T-helper 22 cell (primary cell): ENCODE measurements at places on chromosomes 13 and 19.

DNA sequence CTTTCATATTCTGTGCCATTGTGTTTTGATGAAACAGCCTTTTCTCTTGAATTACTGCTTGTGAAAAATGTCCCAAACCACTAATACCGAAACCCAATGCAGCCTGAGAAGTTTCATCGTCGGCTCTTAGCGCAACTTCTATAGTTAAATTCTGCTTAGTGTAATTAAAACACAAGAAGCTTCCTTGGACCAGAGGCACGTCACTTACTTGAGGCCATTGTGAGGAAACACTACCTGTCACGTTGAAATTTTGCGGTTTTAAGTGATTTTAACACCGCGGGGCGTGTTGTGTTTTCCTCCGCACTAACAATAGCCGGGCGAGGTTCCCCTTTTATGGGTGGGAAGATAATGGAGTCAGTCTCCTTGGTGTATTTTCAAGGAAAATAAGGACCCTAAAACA is 70.9 kb downstream of the GGACT start:
- no peak for DNase-seq

DNA sequence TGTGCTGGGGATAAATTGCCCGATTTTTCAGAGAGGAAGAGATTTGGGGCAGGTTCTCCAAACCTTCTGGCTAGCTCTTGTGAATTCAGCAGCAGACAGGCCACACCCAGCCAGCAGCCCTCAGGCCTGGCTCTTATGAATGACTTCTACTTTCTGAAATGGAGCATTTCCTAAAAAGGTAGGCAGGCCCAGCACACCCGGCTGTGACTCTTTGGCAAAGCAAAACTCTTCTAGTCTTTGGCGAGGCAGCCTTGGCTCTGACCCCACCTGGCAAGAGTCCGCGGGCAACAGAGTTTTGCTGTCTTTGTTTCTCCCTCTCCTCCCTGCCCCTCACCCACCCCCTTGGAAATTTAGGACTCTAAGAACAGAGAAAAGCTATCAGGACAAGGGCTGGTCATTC is 221.2 kb downstream of the ZNF536 start:
- no peak for DNase-seq

- DNase-seq, result no peak
Measured at GRCh38 chr13:75016225-75016624, 465.7 kb downstream of the TBC1D4 start.

- no peak for DNase-seq
Measured at GRCh38 chr13:74027161-74027779, 106.9 kb downstream of the KLF12 start.

GRCh38 chr19:30682146-30682998 is 310.2 kb downstream of the ZNF536 start:
- DNase-seq, result no peak

- no peak for DNase-seq
Measured at GRCh38 chr13:106350208-106350607, 185.3 kb downstream of the EFNB2 start.

DNA sequence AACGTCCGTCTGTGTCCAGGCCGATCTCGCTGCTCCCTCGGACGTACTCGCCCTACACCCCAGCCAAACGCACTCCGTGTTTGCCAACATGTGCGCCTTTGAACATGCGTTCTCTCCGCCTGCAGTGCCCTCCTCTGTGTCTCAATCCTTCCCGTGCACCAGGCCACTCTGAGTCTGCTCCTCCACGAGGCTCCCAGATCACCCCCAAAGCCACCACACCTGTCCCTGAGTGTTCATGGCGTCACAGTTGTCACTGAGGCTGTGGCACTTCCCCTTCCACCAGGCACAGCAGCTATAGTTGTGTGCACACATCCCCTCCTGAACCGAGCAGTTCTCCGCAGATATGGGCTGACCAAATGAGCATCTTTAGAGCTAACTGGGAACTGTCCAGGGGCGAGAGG is 35.6 kb downstream of the RASA3 start:
- DNase-seq, result no peak

- DNase-seq, result no peak
Measured at GRCh38 chr19:27750391-27751043, 1462.4 kb downstream of the UQCRFS1 start.

GRCh38 chr19:618674-619285 is 14.6 kb downstream of the POLRMT start:
- no peak for DNase-seq

DNA sequence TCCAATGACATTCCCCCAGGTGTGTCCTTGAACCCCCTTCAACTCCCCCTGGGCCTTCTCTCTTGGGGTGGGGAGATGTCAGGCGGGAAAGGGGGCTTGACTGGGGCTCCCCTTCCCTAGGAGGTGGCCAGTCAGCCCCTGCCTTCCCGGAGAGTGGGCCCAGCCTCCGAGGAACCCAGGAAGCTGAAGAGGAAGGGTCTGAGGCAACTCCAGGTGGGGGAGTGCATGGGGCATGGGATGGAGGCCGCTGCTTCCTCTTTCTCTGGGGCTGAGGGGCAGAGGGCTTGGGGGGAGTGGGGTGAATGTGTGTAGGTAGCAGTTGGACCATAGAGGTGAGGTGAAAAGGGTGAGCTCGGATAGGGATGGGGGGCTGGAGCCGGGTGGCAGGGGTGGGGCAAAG is 2.7 kb upstream of the INAFM1 start:
- DNase-seq, result no peak

- peak; percentile 26 for DNase-seq
Measured at GRCh38 chr19:42386974-42387707, 3.0 kb downstream of the CNFN start.

DNA sequence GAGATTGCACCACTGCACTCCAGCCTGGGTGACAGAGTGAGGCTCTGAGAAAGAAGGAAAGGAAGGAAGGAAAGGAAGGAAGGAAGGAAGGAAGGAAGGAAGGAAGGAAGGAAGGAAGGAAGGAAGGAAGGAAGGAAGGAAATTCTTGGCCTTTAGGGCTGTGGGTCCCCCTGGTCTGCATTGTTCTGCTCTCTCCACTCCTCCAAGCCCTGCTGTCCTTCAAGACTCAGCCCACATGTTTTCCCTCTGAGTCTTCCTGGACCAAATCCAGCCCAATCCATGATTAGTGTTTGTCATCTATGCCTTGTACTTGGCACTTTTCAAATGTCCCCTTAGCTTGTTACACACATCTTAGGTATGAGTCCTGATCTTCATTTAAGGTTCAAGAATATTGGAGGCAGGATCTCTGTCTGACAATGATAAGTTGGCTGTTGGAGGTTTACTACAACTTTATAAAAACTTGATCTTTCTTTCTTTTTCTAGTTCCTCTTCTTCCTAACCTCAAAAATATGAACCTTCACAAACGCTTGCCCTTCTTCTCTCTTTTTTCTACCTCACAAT is 48.8 kb upstream of the INTS6 start:
- DNase-seq, result no peak

DNA sequence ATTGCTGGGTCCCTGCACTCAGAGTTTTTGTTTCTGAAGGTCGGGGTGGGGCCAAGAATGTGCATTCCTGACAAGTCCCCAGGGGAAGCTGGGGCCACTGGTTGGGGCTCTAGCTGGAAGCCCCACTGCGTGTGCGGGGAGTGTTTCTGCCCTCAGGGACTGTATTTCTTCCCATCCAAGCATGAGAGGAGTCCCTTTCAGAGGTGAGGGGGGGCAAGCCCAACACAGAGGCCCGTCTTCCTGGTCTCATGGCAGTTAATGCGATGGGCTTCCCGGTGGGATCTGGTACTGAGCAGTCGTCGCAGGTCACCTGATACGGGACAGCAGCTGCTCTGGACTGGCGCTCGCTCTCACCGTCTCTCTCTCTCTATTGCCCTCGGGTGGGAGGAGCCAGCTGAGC is 50.4 kb downstream of the GPR12 start:
- DNase-seq, result no peak

DNA sequence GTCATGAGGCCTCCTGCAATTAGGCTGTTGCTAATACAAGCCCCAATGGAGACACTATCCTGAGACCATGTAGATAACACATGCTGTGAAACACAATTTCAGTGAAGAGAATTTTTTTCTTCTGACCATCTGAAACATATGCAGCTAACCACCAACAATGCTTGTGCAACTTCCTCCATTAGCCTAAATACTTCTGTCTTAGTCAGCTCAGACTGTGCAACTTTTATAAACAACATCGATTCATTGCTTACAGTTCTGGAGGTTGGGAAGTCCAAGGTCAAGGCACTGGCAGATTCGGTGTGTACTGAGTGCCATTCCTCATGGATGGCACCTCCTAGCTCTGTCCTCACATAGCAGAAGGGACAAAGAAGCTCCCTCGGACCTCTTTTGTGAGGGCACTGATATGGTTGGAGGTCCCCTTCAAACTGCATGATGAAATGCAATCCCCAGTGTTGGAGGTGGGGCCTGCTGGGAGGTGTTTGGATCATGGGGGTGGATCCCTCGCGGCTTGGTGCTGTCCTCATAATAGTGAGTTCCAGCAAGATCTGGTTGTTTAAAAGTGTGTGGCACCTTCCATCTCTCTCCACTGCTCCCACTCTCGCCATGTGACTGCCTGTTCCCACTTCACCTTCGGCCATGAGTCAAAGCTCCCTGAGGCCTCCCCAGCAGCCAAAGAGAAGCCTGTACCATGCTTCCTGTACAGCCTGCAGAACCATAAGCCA is 27.7 kb downstream of the STK24 start:
- DNase-seq, result no peak

DNA sequence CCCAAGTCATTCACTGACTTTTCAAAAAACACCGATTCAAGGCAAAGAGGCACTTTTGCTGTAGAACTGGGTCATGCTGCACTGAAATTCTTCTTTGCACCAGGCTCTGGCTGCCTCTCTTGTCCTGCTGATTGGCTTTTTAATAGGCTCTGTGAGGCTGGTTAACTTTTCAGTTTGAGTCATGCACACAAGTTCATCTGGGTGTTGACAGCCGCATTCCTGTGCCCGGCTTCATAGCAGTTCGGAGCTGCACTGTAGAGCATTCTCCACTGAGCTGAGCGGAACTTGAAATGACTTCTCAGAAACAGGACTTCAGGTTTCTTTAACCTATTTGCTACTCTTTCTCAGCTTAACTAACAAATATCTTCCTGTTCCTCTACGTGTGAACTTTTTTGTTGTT is 978.3 kb downstream of the UQCRFS1 start:
- no peak for DNase-seq

DNA sequence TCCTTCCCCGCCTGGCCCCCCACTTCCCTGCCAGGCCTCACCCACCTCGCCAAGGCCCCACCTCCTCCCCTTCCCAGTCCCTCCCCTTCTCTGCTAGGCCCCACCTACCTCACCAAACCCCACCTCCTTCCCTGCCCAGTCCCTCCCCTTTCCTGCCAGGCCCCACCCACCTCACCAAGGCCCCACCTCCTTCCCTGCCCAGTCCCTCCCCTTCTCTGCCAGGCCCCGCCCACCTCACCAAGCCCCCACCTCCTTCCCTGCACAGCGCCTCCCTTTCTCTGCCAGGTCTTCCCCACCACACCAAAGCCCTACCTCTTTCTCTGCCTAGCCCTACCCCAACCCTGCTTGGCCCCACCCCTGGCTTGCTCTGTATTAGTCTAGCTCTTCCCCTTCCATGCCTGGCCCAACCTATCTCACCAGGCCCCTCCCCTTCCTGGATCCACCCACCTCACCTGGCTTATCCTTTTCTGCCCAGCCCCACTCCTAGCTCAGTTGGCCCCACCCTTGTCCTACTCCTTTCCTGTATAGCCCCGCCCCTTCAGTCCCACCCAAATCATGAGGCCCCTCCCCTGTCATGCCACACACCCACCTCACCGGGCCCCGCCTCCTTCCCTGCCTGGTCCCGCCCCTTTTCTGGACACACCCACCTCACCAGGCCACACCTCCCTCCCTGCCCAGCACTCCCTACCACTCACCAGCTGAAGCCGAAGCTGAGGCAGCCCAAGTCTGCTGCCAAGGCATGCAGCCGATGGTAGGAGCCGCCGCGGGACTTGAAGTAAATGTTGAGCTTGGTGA is 16.2 kb downstream of the CERS1 start:
- no peak for DNase-seq

DNA sequence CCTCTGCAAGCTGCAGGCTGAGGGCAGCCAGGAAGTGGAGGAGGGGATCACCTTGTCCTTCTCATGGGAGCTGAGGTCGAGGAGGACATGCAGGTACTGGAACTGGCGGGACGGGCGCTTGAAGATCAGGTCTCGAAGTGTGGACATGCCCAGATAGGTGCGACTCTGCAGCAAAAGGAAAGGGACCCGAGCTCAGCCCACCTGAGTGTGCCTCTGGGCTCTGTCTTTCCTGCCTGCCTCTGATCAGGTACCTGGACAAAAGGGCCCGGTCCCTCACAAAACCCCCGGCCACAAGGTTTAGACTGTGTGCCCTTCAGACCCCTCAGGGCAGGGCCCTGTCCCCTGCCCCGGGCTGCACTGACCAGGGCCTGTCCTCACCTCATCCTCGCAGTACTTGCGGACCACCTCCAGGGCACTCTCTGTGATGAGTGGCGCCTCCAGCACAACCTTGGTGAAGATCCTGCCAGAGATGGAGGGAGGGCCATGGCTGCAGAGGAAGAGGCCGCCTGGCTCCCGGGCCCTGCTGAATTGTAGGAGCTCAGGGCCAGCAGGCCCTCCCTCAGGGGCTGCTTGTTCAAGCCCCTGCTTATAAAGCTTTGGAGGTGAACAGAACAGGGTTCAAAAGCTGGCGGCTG is 12.5 kb upstream of the RSPH6A start:
- no peak for DNase-seq

- no peak for DNase-seq
Measured at GRCh38 chr19:38184815-38185214, 39.2 kb downstream of the DPF1 start.

DNA sequence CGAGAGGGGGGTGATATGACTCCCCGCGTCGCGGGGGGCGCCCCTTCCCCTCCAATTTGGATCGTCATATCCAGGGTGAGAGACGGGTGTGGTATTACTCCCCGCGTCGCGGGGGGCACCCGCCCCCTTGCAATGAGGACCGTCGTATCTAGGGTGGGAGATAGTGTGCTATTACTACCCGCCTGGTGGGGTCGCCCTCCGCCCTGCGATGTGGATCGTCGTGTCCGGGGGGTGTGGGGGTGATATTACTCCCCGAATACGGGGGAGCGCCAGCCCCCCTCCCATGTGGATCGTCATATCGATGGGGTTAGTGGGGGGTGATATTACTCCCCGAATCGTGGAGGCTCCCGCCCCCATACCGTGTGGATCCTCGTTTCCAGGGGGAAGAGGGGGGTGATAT is 29.2 kb upstream of the RGCC start:
- no peak for DNase-seq

DNA sequence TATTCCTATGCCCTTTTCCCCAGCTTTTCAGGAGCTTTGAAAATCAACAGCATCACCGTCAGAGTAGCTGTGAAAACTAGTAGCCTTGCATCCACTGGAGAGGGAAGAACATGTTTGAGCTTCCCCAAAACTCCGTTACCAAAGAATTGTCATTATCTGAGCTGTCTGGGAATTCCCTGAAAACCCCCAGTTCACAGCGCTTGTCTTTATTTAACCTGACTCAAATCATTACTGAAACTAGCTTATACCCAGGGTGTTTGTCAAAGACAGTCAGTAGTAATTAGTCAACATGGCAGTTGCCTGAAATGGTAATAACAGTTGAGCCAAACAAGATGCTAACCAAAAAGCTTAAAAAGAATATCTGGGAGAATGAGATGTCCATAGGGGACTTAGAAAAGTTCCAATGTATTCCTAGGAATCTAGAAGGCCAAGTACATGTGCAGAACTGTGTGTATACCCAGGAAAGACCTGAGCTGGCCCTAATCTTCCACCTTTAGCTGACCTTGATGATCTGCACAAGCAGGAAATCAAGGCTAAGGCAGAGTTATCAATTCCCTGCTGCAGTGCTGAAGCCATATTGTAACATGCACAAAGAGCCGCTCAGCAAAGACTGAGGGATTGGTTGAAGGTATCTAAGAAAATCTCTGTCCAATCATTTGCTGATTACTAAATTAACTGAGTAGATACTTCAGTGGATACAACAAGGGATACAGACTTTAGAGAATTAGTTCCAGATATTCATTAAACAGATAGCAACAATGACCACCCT is 130.8 kb downstream of the KL start:
- no peak for DNase-seq
